ENCODE measurements at places on chromosomes 5 and 9.

DNA sequence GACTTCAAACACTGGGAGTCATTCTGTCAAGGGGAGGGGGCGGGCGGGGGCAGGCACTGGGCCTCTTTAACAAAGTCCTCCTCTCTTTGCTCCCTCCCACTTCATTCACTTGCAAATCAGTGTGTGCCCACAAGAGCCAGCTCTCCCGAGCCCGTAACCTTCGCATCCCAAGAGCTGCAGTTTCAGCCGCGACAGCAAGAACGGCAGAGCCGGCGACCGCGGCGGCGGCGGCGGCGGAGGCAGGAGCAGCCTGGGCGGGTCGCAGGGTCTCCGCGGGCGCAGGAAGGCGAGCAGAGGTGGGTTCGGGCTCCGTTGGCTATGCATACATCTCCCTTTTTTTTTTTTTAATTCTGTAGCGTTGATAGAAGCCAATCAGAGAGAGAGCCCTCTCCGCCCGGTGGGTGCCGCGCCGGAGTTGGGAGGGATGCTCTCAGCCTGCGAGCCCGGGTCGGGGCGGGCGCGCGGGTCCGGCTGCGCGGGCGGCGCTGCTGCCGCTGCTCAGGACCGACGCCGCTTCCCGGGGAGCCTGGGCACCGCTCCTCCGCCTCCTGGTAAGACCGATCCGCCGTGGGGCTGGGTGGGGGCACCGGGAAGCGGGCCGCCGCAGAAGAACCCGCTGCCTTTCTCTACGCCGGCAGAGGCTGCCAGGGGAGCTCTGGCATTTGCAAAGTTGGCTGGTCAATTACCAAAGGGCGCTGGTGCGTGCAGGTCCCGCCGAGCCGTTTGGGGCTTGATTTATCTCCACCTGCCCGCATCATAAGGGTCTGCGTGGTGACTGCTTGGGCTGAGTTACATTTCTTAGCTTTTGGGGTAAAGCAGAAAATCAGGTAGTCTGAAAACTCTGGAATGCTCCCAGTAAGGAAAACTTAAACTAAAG is at the start of gene CDH6:
Gene CDH6 (plus strand): TSS at position 96 of the 877 bp plus-strand sequence. CDS start 73,788 bp downstream, outside the sequence.
- no peak for DNase-seq

- no peak for DNase-seq
Measured at GRCh38 chr5:144125163-144125726, 45.2 kb downstream of the YIPF5 start.

DNA sequence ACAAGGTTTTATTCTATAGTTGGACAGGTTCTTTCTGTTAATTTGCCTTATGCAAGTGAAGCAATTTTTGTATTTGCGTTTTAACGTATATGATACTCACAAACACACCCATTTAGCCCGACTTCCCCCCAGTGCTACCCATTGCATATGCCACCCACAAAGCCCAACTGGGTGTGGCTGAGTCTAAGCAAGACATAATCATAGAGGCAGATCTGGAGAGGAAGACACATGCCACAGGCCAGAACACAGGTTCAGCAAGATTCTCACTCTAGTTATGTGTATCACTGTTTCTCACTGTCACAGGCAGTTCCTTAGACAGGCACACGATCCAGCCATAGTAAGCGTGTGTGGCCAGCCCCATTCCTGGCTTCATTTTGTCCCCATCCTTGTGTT is 29.0 kb upstream of the PUM3 start:
- DNase-seq = no peak

- no peak for DNase-seq
Measured at GRCh38 chr5:5716665-5717064, 294.2 kb downstream of the ICE1 start.

- DNase-seq = no peak
Measured at GRCh38 chr9:98829766-98830165, 22.3 kb downstream of the GALNT12 start.

DNA sequence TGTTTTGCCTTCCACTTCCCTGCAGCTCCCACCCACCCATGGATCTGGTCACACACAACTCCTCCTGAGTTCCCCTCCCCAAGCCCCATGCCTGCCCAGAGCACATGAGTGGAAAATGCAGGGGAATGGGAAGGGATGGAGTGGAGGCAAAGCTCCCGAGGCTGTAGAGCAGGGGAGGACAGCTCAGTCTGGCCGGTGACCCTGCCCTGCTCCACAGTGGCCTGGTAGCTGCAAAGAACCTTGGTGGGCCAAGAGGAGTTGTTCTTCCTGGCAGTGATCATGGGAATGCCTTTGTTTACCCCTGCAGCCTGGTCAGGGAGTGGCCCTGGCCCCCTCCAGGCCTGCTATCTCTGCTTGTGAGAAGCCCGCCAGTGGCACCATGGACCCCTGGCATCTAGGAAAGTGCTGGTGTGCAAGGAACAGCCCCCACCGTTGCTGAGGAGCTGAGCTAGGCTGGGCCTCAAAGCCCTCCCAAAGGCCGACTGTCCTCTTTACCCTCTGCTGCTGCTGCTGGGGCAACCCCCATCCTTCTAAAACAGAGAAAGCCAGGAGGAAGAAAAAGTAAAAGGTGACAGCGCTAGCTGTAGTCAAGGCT is 60.4 kb downstream of the PSD2 start:
- no peak for DNase-seq
